Cerebellar nuclear complex (tissue), 1 donor: ENCODE measurements at places on chromosomes 4 and X.

DNA sequence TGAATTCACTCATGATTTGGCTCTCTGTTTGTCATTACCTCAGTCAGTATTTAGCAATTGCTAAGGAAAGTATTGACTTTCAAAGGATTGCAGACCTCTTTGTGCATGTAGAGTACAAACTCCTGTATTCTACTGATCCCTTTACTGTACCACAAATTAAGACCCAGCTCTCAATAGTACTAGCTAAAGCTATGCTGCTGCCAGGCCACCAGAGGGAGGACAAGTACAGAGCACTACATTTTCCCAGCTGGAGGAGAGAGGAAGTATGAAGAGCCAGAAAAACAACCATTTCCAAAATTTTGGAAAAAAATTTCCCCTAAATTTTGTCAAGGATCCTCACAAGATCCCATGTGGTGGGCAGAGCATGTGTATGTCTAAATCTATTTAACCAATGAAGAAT, 175.0 kb upstream of the MTMR8 start:
- DNase-seq: no peak

- DNase-seq: no peak
These were observed at the start of gene CXCR3 for GRCh38 chrX:71618303-71618721. CXCR3 (minus strand) TSS chrX:71618511; CDS start chrX:71618449, 62 bp downstream.

- no peak for DNase-seq
These were observed 552.6 kb downstream of the TRIML1 start for GRCh38 chr4:188691811-188692210.

- DNase-seq: no peak
These were observed 49.4 kb downstream of the ANXA10 start for GRCh38 chr4:168141733-168142132.

- DNase-seq: no peak
These were observed 71.0 kb downstream of the IRF2 start for GRCh38 chr4:184403384-184403781.

DNA sequence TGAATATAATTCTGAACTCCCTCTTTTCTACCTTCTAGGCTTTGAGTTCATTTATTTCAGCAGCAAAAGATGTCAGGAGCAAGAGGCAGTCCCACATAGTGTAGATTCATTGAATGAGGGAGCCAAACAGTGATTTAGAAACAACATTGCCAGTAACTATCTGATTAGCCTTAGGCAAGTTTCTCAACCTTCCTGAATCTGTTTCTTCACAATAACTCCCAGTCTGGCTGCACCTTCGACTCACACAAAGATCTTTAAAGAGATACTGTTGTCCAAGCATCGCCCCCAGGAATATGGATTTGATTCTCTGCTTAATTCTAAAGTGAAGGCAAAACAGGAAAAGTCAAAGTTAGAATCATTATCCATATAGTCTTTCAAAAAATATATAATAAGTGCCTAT, 1026.2 kb downstream of the DMD start:
- no peak for DNase-seq

DNA sequence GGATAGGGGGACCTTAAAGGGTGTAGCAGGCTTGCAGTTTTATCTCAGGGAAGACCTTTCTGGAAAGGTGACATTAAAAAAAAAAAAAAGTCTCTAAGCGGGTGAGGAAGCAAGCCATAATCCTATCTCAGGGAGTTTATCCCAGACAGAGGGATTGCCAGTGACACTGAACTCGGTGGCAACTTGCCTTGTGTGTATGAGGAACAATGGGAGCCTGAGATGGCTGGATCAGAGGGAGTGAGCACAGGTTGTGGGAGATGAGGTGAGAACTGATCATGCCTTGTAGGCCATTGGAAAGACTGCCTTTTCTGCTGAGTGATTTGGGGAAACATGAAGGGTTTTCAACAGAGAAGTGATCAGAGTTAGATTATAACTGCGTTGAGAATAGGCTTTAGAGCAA, 31.1 kb downstream of the DTHD1 start:
- DNase-seq: no peak

- no peak for DNase-seq
These were observed 167.3 kb downstream of the SLIT2 start for GRCh38 chr4:20418861-20419451.
